NCI-H187 (cell line): ENCODE measurements at places on chromosomes 16 and 17.

GRCh38 chr17:35537601-35538141 lies at the start of gene SLFN12L:
SLFN12L (minus strand) TSS chr17:35537678; CDS start chr17:35522364, 15,314 bp downstream.
- DNase-seq = no peak

- no peak for DNase-seq
Measured at GRCh38 chr17:29039764-29040598, 3.0 kb upstream of the PIPOX start.

GRCh38 chr17:32266389-32267301 lies 1.0 kb downstream of the RHBDL3 start:
- DNase-seq = no peak

- no peak for DNase-seq
Measured at GRCh38 chr16:55668340-55669281, 12.8 kb downstream of the SLC6A2 start.

- DNase-seq = no peak
Measured at GRCh38 chr17:75428543-75429469, 23.3 kb upstream of the GRB2 start.

DNA sequence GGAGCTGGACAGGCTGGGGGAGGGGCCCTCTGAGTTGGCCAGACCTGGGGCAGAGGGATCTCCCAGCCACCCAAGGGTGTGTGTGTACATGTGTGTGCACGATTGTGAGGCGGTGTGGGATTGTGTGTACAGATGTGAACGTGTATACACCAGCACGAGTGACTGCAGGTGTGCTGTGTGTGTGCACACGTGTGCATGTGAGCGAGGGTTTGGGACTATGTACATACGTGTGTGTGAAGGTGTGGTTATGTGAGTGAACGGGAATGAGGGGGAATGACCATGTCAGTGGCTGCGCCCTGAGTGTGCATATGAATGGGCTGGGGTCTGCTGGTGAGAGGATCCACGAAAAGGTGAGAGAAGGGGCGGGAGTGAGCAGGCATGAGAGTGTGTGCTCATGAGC lies 22.4 kb upstream of the TAC4 start:
- DNase-seq = no peak

DNA sequence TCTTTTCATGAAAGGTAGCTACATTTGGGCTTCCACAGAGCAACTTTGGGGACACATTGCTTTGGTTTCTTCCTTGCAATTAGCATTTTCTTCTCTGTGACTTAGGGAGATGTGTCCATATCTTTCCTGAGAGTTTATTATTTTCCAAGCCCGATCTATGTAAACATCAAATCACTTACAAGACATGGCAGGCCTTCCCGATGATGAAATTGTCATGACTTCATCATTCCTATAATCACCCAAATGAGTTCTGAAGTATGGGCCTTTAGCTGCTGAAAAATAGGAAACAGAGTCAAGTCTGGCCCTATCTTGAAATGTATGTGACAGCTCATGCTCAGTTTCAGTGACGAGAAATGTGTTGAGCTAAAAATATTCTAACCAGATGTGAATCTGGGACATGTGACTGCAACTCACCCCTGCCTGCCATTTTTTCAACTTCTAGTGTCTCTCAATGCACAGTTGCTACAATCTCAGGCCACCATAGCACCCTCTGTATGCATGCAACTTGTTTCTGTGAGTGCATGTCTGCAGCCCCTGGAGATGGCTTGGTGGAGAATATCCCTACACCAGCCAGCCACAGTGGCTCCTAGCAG lies 199.6 kb upstream of the MAF start:
- no peak for DNase-seq

- no peak for DNase-seq
Measured at GRCh38 chr16:50684823-50685461, 3.8 kb upstream of the SNX20 start.

DNA sequence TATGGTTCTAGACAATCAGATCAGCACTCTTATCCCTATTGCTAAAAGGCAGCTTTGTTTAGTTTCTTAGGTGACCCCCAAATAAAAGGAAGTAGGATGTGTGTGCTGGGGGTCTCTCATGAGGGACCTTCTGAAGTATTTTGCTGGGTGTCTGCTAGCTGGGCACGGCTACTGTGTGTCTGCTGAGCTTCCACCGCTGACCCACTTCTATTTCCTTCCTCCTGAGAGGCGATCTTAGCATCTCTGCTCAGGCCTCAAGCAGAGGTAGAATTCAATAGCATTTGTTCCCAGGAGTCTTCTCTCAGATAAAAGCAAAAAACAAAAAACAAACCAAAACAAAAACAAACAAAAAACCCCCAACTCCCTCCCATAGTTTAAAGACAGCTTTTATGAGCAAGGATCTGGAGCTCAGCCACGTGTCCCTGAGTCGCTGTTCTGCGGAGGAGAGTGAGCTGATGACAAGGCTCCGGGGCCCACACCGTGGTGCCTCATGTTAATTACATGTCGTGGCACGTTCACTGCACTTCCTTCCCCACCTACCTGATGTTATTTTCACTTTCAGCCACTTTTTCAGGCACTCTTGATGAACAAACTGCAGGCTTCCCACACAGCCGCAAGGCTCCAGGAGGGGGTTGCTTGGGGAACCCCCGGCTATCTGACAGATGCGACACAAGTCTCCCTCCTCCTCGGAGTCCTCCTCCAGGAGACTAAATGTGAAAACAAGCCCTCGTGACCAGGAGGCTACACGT lies 83.5 kb downstream of the MARCHF10 start:
- no peak for DNase-seq

DNA sequence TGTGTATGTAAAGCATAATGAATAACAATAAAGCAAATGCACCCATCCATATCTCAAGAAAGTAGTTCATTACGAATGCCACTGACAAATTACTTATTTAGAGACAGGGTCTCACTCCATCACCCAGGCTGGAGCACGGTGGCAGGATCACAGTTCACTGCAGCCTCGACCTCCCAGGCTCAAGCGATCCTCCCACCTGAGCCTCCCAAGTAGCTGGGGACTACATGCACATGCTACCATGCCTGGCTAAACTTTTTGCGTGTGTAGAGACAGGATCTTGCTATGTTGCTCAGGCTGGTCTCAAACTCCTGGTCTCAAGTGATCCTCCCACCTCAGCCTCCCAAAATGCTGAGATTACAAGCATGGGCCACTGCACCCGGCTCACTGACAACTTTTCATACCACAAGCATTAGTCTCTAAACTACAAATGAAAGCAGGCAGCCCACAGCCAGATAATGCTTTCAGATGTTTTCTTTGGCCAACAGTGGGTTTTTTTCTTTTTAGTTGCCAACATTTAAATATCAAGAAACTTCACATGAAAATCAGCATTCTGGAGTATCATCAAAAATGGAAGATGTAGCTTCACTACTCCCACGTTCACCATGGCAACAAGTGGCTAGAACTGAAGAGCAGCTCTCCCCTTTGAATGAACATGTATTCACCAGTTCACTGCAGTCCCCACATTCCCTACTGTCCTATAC lies 7.7 kb downstream of the ARHGAP17 start:
- DNase-seq = no peak

- no peak for DNase-seq
Measured at GRCh38 chr17:70929226-70929625, 759.9 kb downstream of the KCNJ2 start.

DNA sequence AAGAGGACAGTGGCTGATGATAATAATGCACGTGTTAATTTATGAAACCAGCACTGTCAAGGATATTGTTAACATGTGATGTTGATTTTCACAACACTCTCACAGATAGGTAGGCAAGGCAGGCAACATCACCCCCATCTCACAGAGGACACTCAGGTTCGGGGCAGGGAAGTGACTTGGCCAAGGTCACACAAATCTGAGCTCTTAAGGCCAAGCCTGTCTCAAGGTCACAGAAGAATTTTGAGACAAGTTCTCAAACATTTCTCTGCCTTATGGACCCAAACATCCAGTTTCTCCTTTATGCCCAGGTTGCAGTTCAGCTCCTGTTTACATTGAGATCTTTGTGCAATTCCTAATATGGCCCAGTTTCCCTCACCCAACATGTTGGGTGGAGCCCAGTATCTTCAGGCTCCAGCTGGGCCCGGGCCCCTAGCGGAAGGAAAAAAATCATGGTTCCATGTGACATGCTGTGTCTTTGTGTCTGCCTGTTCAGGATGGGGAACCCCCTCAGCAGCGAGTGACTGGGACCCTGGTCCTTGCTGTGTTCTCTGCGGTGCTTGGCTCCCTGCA lies 1.3 kb downstream of the SLC2A4 start:
- DNase-seq = no peak

DNA sequence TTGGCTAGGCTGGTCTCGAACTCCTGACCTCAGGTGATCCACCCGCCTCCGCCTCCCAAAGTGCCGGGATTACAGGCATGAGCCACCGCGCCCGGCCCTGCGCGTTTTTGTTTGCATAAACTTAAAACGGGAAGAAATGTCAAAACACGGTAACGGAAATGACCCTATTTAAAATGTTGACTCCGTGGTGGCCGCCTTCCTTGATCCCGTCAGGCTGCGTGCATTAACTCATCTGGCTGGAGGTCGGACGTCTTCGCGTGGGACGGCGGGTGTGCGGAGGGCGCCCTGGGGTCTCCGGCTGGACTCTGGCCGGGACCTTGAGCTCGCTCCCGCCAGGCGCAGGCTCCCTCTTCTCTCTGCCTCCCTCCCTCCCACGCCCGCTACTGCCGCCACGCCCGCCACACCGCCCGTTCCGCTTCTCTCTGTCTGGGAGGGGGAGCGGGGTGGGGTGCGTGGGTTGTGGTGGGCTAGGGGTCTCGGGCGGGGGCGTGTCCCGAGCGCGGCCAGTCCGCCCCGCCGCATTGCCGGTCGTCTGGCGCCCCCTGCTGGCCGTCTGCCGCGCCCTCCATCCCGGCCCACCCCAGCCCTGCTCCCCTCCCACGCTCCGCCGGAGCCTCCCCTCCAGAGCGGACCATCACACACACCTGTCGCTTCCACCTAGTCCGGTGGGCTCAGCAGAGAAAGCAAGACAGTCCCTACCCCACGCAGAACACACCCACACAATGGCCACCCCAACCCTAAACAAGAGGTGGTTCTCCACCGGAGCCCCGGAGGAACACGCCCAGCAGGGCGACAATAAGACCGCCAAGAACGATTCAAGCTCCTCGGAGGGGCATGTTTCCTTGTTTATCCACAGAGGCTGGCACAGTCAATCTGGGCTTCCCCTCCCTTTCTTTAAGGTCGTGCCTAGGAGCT lies 1.2 kb upstream of the CCDC42 start:
- no peak for DNase-seq

DNA sequence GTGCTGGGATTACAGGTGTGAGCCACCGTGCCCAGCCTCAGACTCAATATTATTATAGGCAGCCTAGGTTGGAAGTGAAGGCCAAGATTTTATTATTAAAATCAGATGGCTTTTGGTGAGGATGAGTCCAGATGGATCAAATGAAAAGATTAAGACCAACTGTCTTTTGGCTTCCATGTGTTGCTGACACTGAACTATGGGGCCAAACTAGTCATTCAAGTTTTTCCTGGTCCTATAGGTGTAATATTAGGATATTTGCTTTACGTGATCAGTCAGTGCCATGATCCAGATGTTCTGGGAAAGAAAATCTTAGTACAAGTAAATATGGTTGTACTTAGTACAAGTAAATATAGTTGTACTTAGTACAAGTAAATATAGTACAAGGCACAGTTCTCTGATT lies 140.6 kb downstream of the MAP2K6 start:
- DNase-seq = no peak

DNA sequence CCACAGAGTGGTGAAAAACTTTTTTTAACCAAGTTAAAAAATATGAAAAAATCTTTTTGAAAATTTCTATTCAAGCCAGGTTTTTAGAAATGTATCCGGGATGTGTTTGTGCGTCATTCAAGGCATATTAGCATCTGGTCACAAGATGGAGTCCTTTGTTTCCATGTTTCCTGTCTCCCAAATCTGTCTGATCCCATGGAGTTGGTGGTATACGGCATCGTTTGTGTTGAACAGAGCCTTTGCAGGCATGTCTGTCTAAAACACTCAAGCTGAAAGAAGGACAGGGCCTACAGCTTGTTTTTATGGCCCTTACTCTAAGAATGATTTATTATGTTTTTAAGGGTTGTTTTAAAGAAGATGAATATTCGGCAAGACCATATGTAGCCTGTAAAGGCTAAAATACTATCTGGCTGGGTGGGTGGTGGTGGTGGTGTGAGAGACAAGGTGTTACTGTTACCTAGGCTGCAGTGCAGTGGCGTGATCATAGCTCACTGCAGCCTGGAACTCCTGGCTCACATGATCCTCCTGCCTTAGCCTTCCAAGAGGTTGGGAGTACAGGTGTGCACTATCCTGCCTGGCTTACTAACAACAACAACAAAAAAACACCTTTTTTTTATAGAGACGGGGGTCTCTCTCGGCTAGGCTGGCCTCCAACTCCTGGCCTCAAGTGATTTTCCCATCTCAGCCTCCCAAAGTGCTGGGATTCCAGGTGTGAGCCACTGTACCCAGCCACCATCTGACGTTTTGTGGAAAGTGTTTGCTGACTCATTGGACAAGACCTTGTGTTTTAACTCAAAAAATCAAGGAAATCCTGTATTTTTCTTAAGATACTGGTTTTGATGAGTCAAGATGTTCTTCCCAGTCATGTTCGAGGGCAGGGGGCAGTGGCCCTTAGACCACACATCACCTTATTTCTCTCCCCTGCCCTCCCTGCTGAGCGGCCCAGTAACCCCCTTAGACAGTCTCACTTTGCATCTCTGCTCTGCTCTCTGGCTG lies 52.2 kb downstream of the NDE1 start:
- no peak for DNase-seq

- DNase-seq = no peak
Measured at GRCh38 chr17:82691714-82692113, 6.8 kb downstream of the RAB40B start.

DNA sequence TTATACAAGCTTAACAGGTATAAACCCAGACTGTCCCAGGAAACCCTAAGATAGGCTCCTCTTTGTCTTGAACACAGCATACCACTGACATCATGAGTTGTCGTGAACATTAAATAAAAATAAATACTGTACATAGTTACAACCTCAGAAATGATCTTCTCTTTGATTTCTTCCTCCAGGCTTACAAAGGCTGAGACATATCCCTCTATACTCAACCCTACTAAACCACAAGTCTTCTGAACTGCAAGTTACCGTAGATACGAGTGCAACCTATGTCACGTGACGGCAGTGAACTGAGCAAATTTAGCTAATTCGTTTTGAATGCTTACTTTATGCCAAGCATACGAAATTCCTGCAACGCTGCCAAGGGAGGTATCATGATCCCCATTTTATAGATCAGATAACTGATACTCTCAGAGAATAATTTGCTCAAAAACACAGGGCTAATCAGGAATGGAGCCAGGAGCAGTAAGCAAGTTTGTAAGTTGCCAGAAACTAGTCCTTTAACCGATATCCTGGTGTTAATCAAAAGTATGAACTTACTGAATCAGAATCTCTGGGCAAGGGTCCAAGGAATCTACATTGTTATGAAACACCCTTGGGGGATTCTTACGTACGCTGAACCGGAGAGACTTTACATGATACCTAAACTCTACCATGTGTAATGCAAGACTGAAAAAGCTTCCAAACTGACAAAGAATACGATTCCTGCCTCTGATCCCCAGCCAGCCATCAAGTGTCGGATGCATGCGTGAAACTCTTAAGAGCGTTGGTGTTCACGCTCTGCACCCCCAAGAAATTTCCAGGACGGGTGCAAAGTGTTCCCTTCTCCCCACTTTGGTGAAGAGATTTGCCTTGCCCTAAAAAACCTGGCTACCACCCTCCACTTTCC lies 106.2 kb downstream of the XYLT1 start:
- DNase-seq = no peak

- DNase-seq = no peak
Measured at GRCh38 chr17:49932138-49932723, 36.8 kb upstream of the DLX4 start.
